ENCODE measurements at places on chromosomes 6 and 20. TPM values are rescaled to one million over a fixed set of nuclear protein-coding genes. Genes with fewer than 3 reads are reported as not detected.

- DNase-seq = no peak
These were observed 154.9 kb downstream of the GMPR start for GRCh38 chr6:16393326-16393725.

GRCh38 chr6:43971776-43972126 is 155.5 kb downstream of the MRPL14 start:
- DNase-seq = no peak

DNA sequence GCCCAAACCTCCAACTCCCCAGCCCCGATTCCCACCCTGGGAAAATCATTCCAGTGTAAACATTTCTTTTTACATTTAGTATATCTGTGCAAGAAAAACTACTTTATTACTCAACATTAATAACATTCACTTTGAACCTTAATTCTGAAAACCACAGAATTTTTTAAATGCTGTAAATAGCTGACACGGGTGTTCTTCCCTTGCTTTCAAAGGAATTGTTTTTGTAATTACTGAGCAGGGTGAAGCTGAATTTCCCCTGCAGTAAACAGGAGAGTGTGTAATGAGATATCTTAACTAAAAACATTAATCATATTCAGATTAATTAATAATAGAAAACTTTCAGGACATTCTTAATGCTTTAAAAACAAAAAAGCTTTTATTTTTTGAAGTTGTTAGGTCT is 99.3 kb upstream of the CITED2 start:
- DNase-seq = no peak

DNA sequence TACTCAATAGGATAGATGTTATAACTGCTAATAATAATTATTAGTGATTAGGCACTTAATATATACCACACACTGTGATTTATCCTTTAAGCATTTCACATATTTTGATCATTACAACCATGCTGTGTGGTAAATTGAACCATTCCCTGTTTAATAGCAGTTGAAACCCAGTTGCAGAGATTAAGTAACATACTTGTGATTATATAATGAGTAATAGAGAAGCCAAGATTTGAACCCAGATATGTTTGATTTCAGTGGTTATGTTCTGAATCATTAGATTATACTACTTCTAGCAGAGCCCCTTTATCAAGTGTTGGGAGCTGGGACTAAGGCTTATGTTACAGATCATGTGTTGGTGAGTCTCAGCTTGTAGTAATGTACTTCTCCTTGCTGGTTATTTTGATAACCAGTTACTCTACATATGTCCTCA is 44.1 kb downstream of the STK4 start:
- DNase-seq = no peak

- DNase-seq = no peak
These were observed 204.2 kb downstream of the BCAS1 start for GRCh38 chr20:53865901-53866793.

DNA sequence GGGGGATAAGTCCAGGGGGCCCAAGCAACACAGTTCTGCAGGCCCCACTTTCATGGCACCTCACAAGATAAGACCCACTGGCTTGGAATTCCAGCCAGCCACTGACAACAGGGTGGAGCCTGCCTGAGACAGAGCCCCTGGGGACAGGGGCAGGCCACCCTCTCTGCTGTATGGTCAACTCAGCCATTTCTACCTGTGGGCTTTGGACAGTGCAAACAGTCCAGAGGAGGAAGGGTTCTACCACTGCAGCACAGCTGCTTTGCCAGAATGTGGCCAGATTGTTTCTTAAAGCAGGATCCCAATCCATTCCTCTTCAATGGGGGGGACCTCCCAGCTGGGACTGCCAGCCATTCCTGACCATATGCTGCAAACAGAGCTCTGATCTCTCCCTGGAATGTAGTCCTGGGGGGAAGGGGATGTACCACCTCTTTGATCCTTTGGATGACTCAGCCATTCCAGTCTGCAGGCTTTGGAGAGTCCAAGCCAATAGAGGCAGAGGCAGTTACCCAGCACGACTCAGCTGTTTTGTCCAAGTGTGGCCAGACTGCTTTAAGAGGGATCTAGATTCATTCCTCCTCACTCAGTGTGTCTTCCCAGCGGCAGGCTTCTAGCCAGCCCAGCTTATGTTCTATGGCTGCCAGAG is 842.2 kb downstream of the EPHA7 start:
- DNase-seq = no peak

GRCh38 chr6:159404296-159404695 is 235.1 kb downstream of the FNDC1 start:
- DNase-seq = no peak

DNA sequence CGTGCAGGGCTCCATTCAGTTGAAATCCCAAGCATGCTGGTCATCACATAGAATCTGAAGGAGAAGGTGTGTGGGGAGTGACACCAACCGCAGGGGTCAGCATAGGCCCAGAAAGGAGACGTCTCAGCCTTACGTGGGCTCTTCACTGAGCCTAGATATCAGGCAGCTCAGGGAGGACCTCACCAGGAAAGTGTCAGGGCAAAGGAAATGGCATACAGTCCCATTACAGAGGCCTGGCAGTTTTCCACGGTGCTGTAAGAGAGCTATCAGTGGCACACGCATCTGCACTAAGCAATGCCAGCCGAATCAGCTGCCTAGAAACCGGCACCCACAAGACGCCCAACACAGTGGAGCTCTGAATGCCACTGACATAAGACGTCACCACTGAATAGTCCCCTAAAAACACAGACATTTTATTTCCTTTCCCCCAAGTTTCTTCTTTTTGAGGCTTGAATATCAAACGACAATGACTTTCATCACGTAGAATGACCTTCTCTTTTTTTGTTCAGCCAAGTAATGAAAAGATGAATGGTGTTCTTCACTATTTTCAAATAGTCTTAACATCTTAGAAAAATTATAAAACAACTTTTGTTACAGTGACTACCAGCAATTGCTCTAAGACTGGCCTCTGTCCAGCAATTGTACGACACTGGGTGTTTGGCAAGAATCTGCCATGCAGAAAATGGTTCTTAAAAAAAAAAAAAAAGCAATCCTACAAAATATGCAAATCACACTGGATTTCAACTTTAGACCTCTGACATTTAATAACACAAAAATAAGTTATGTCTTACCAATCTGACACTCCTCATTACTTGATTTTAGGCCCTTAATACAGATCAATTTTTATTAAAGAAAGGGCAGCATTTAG is 88.9 kb upstream of the FOXQ1 start:
- DNase-seq = no peak

GRCh38 chr6:126723541-126724170 is 383.7 kb downstream of the CENPW start:
- DNase-seq = no peak

DNA sequence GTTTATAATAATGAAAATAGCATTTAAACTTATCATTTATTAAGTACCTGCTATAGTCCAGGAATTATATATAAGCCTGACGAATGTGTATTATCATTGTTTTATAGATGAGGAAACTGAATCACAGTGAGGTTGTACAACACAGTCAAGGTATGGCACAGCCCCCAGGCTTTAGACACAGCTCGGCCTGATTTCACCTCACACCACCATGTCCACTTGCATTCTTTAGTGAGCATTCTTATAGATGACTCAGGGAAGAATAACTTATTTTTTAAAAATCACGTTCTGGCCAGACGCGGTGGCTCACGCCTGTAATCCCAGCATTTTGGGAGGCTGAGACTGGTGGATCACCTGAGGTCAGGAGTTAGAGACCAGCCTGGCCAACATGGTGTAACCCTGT is 289.0 kb downstream of the SYNE1 start:
- DNase-seq = no peak

DNA sequence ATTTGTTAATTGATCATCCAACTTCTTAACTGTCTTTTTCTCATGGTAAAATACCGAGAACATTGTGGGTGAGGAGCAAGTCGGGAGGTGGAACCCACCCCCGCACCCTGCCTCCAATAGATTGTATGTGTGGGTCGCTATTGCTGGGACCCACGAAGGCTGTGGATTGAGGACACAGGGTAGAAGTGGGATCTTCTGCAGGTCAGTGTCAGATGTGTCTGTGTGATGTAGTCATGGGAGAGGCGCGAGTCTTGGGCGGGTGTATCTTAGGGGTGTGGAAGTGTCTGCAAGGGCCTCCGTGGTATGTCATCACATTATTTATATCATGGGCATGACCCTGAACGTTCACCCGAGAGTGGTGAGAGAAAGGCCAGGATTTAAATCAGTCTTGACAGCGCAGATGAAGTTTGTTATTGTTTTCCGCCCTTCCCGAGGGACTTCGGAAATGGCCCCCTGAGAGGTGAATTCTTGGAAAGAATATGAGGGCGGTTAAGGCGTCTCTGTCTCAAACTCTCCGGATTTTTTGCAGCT is 472 bp upstream of the PAQR8 start:
- no peak for DNase-seq

- DNase-seq = no peak
These were observed 22.5 kb upstream of the SRPK1 start for GRCh38 chr6:35943390-35943789.

DNA sequence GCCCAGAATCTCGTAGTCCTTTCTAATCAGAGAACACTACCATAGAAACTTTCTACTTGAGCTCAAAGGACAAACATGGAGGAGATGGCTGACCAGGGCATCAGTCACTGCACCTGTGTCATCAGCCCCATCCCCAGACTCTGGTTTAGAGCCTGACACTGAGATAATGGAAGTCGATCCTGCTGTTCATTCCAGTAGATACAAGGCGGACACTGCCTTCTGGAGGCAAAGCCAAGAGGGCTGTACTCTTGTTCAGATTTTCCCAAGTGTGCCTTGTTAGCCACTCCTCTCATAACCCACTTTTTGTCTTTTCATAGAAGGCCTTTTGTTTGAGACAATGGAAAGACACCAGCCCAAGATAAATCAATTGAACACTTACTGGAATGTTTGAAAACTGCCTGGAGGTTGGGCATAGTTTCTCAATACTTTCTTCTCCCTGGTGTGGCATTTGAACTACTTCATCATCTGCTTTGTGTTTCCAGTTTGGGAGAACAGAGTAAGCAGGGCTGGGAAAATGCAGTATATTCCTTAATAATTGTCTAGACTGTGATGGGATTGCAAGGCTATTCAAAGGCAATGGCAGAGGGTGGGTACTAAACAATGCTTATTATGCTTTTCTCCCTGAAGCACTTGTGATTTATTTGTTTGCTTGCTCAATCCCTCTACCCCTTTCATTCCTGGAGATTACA is 99.7 kb downstream of the CLIC5 start:
- no peak for DNase-seq

- DNase-seq = no peak
These were observed 13.1 kb downstream of the CDC5L start for GRCh38 chr6:44400572-44400971.

- DNase-seq = no peak
These were observed 7.4 kb downstream of the ITPR3 start for GRCh38 chr6:33628401-33628964.

DNA sequence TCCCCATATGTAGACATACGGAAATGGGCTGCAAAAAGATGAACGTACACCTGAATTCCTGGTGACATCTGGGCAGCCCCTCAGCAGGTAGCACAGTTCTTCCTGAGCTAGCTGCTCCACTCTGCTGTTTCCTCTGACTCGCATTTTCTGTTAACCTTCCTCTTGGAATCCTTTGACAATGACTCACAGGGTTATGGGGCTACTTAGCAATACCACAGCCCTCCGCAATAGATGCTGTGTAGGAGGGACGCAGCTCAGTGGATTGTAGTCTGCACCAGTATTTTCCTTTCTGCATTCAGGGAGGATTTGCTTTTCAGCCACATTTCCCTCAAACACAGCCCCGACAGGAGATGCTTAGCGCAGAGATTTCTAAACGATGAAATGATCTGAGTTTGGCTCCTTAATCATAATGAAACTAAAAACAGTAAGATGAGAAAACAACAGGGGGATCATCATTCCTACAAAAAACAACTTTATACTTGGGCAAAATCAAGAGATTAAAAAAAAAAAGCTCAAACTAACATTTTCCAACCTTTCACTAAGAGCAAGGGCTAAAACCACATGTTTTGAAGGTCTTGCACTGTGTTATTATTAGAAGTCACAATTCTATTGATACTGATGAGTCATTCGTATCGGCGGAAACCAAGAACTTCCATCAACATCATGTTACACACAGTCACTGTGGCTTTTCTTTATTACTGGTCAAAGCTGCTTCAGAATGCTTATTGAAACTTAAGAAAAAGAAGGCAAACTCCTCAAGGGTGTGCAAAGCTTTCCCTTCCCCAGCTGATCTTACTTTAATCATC is 12.2 kb downstream of the BACH2 start:
- no peak for DNase-seq

- DNase-seq = no peak
These were observed 22.2 kb upstream of the NCOA3 start for GRCh38 chr20:47479506-47479905.

DNA sequence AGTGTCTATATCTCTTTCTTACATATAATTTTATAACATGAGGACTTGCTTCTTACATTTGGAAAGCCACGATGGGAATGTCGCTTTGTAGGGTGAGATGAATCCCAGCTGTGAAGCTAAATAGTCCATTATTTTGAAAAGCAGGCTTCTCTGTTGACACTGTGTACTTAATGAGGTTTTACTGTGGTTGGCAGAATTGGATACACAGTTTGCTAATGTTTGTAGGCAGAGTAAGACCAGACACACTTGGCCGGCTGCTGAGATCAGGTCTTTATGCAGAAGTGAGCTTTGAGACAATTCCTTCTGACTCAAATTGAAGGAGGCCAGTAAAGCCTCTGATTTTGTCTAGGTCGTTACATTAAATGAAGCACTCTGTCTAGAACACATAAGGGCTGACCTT is 93.0 kb downstream of the NDUFAF5 start:
- no peak for DNase-seq

DNA sequence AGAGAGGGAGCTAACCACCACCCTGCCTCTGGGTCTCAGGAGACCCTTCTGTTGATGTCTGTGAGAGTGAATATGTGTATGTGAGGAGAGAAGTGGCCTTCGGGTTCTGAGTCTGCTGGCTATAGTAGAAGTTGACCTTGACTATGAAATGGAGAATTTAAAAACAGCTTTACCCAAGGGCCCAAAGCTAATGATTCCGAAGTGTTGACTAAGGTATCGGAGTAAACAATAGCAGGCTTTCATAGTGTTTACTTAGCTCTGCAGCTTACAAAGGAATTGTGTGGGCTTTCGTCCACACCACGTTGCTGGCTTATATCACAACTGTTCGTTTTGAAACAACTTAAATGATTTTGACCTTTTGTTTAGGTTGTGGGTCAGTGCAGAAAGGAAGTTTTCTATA is 126.5 kb upstream of the JAG1 start:
- no peak for DNase-seq

DNA sequence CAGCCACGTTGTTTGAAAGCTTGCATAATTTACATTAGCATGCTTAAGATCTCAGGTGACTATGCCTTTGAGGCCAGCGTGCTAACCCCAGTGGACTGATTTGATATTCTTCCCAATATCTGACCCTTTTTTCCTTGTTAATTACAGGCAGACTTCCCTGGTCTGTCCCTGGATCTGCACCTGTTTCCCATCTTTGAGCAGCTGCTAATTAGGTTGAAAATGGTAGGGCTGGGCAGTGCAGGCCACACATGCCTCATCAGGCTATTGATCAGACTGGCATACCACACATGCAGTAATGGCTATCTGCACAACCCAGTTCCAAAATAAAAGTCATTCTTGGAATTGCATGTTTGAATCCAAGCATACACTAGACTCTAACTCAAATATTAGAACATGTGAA is 164.3 kb upstream of the TFAP2D start:
- no peak for DNase-seq

The SLCO4A1 gene
- total RNA-seq = 6.7 TPM

The HLA-DRB5 gene
- total RNA-seq = 7.7 TPM

The ENPP5 gene
- total RNA-seq = 1.4 TPM

The BTN1A1 gene
- total RNA-seq = not detected

The GRM1 gene
- total RNA-seq = not detected

The BPHL gene
- 12.3 TPM for total RNA-seq

The GFOD1 gene
- total RNA-seq = 16.1 TPM

The COL9A3 gene
- total RNA-seq = not detected

The LRRN4 gene
- not detected for total RNA-seq

The TGM2 gene
- total RNA-seq = 16.9 TPM

The GABRR1 gene
- total RNA-seq = 1.5 TPM

The DNAJC5 gene
- total RNA-seq = 69.2 TPM
